Breast epithelium (tissue), 4 donors: ENCODE measurements at places on chromosomes 5 and 9. TPM values are rescaled to one million over a fixed set of nuclear protein-coding genes. Genes with fewer than 3 reads are reported as not detected.

The KIAA1958 gene
- total RNA-seq, result 11.8 TPM

The IFNA2 gene
- total RNA-seq, result not detected

The SPATA31A3 gene
- not detected for total RNA-seq

DNA sequence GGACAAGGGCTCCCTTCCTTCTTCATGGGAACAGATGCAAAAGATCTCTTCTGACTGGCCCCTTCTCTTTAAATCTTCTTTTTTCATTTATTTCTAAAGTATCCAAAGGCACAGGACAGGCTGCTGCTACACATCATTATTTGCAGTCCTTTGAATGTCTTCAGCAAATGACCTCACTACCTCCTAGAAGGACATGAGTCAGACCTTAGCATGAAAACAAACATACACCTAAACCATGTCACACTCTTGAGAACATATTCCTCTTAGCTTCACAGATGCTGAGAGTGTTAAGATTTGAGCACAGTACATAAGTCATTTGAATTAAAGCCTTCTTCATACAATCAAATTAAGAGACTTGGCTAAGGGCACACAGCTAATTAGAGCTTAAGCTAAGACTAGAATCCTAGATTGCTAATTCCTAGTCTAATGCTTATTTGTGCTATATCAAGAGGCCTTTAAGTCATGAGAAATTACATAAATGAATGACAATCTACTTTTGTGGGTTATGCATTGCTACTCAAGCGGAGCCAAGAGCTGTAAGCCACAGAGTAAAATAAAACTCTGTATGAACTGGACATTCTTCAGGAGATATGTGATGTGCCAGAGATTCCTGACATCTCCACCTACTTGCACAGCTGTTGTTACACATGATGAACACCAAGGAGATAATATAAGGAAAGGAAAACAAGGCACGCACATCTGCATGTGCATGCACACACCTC is 109.1 kb upstream of the PTGER4 start:
- H3K27ac ChIP-seq, result no peak overlapping the region
- no peaks in the 10 kb centered on the region for H3K27me3 ChIP-seq
- DNase-seq, result no peak
- H3K4me1 ChIP-seq, result no peaks in the 10 kb centered on the region
- H3K4me3 ChIP-seq, result no peak overlapping the region
- H3K36me3 ChIP-seq, result no peaks in the 10 kb centered on the region

- H3K27ac ChIP-seq, result no peak overlapping the region
- H3K36me3 ChIP-seq, result no peaks in the 10 kb centered on the region
- H3K4me1 ChIP-seq, result no peaks in the 10 kb centered on the region
- DNase-seq, result no peak
- H3K27me3 ChIP-seq, result no peaks in the 10 kb centered on the region
Measured at GRCh38 chr9:114621561-114621960, 10.5 kb downstream of the TMEM268 start.

GRCh38 chr5:173443971-173444370 is 115.8 kb upstream of the STC2 start:
- H3K36me3 ChIP-seq, result no peaks in the 10 kb centered on the region
- no peak overlapping the region for H3K4me3 ChIP-seq
- H3K27ac ChIP-seq, result no peak overlapping the region
- no peak for DNase-seq
